ENCODE measurements at places on chromosomes 2 and 18.

- DNase-seq, result peak; percentile 16
Observed at GRCh38 chr2:151478011-151478410, 68.3 kb downstream of the RIF1 start.

GRCh38 chr2:102636283-102636907 lies 17.0 kb downstream of the SLC9A2 start:
- DNase-seq, result no peak

DNA sequence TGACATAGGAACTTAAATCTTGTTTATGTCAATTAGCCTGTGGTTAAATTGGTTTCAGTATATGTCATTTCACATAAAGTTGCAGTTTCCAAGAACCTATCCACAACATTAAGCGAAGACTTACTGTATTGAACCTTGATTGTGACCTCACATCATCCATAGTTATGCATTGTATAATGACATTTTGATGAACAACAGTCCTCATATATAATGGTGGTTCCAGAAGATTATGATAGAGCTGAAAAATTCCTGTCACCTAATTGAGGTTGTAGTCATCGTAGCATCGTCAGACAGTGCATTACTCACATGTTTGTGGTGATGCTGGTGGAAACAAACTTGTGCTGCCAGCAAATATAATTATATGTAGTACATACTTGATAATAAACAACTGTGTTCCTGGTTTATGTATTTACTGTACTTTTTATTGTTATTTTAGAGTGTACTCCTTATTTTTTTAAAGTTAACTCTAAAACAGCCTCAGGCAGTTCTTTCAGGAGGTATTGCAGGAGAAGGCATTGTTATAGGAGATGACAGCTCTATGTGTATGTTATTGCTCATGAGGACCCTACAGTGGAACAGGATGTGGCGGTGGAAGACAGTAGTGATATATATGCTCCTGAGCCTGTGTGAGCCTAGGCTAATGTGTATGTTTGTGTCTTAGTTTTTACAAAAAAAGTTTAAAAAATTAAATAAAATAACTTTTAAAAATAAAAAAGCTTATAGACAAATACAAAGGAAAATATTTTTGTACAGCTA lies 56.6 kb downstream of the UBE2E3 start:
- peak; percentile 54 for DNase-seq

GRCh38 chr2:163493359-163494298 lies 242.2 kb downstream of the FIGN start:
- DNase-seq, result no peak
